ENCODE measurements at places on chromosomes 2 and 18.
A peak's percentile ranks its signal among the peaks of the same experiment; 100 is the strongest.

GRCh38 chr2:232365621-232366321, 12.8 kb upstream of the ALPP start:
- no peak for DNase-seq

- DNase-seq: no peak
Observed at GRCh38 chr2:135985826-135986393, 484 bp upstream of the DARS1 start.

DNA sequence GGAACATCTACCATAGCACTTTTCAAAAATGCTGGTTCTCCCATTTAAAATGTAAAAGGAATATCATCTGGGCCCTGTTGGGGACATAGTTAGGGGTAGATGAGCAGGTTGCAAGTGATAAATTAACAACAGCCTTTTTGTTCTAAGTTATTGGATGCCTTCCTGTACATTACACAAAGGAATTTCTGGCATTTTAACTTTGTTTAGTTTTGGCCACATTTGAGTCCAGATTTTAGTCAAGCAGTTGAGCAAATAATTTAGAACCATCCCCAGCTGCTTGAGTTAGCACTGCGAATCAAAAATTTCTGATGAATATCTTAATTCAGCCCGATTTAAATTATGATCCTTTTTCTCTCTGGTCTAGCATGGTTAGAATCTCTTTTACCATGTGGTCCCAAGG, 124.4 kb downstream of the TTC27 start:
- no peak for DNase-seq

DNA sequence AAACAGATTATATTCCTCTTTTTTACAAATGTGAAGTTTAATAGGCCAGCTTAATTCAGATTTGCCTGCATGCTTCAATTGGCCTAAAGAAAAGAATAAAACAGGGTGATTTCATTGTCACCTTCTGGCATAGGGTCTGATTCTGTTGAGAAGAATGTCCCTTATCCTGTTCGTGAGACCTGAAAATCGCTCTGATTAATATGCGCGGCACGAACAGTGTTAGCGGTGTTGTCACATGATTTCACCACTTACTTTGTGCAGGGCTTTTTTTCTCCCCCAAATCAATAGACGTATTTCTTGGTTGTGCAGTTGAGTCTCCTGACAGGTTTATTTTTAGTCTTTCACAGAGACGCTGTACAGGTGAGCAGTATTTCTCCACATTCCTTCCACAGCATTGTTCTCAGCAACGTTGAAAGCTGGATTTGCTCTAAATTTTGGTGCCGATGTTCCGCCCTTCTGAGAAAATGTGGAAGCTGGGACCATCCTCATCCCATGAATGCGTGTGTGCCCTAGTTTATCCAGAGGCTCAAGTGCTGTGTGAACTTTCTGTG, 81.9 kb downstream of the ITGB1BP1 start:
- DNase-seq: no peak

DNA sequence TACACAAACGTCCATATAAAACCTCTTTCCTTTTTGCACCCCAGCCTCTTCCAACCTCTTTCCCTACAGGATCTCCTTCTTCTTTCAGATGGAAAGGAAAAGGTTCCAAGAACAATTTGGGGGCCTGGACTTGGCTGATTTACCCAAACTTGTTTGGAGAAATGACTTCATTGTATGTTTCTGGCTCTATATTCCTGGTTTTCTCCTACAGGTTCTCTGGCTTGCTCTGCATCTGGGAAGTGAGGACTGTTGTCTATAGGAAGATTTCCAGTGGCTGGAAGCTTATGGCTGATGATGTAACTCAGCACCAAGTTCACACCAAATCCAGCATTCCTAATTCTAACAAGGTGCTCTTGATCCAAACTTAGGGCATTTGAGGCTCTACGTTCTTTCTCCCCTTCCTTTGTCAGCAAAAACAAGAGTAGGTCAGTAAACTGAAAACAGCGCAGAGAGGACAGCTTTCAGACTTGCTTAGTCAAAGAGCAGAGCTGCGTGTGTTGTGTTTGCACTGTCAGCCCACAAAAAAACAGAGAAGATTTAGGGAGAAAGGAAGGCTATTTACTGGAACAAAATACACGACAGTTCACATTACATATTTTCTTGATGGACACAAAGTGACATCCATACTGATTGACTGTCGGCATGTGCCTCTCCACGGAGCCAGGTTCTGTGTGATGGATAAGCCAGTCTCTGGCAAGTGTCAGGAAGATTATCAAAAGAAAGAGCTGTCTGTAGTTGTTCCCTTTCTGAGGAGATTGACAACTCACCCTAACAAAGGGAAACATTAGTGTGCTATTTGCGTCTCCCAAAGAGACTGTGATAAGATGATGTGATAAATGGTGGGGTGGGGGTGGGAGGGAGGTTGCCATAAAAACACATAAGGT, 39.7 kb downstream of the CDCA7 start:
- no peak for DNase-seq

GRCh38 chr2:169823996-169824372, 721 bp downstream of the METTL5 start:
- no peak for DNase-seq

- no peak for DNase-seq
Observed at GRCh38 chr2:231041061-231041689, 3.9 kb downstream of the C2orf72 start.

DNA sequence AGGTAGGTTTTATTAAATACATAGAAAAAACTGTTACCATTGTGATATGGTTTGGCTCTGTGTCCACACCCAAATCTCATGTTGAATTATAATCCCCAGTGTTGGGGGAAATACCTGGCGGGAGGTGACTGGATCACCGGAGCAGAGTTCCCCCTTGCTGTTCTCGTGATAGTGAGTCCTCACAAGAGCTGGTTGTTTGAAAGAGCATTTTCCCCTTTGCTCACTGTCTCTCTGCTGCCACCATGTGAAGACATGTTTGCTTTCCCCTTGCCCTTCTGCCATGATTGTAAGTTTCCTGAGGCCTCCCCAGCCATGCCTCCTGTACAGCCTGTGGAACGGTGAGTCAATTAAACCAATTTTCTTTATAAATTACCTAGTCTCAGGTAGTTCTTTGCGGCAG, 352.7 kb upstream of the SLC39A10 start:
- DNase-seq: no peak

GRCh38 chr2:104412384-104412783, 441.5 kb upstream of the POU3F3 start:
- peak; percentile 36 for DNase-seq

GRCh38 chr2:233100192-233100998, 40.3 kb downstream of the INPP5D start:
- no peak for DNase-seq

- peak; percentile 88 for DNase-seq
Observed at GRCh38 chr2:43024515-43025011, 201.8 kb downstream of the ZFP36L2 start.

GRCh38 chr2:144583381-144583729, 63.4 kb upstream of the ZEB2 start:
- no peak for DNase-seq

GRCh38 chr2:30122362-30122761, 24.4 kb upstream of the YPEL5 start:
- DNase-seq: no peak

GRCh38 chr2:68745006-68745405, 10.4 kb downstream of the ARHGAP25 start:
- DNase-seq: no peak

All from kidney (tissue), 22 donors.